AG10803 (cell line): ENCODE measurements at places on chromosomes 12 and 14.

GRCh38 chr12:50537538-50537919 is 32.7 kb downstream of the DIP2B start:
- peak; percentile 58 for DNase-seq

- no peak for DNase-seq
Observed at GRCh38 chr12:58860788-58861240, 59.5 kb downstream of the LRIG3 start.

- DNase-seq: peak; percentile 32
Observed at GRCh38 chr12:117189725-117190209, 503 bp downstream of the FBXO21 start.

DNA sequence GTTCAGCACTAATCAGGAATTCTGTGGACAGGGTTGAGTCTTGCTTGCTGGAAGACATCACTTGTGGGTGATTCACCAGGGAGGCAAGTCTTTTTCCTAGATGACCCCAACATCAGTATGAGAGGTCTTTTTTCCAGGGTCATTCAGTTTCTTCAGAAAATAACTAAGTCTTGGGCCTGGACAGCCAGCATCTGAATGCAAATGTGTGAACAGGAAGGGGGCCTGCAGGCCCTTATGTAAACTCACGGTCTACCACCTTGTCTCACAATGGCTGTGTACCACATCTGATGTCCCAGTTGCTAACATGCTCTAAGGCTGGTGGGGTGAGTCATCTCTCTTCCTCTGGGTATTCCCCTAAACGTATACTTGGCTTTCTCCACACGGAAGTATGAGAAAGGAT is 79.2 kb downstream of the HECTD4 start:
- peak; percentile 57 for DNase-seq

DNA sequence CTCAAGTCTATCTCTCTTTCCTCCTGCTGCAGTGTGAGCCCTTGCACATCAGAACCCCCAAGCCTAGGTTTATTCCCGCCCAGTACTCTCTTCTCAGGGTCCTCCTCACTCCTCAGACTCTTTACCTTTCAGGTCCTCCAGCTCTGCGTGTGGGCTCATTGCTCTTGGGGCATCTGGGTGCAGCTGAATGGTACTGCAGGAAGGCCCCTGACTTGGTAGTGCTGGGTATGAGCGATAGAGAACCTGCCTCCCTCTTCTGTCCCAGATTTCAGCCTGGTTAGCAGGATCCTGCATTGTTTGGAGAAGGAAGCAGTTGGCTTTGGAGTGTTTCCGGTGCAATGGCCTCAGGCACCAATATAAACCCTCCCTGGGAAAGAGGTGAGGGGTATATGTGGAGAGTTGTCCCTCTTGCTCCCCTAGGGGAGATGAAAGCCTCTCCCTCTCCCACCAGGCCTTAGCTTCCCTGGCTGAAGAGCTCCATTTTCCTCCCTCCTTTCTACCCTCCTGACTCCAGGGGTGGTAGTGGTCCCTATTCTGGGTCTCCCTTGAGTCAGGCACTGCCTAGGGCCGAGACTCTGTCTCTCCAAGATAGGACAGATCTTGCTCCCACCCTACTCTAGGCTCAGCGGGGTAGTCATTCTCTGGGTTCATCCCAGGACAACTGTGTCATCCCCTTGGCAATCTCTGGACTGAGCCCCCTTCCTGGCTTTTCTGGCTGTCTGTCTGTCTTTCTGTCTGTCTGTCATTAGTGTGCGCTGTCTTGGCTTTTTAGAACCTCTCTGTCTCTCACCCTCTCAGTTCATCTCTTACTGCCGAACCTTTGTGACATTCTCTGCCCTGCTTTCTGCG is 3.8 kb downstream of the LRP1 start:
- no peak for DNase-seq

GRCh38 chr12:125528281-125528680 is 463.0 kb downstream of the AACS start:
- DNase-seq: no peak

DNA sequence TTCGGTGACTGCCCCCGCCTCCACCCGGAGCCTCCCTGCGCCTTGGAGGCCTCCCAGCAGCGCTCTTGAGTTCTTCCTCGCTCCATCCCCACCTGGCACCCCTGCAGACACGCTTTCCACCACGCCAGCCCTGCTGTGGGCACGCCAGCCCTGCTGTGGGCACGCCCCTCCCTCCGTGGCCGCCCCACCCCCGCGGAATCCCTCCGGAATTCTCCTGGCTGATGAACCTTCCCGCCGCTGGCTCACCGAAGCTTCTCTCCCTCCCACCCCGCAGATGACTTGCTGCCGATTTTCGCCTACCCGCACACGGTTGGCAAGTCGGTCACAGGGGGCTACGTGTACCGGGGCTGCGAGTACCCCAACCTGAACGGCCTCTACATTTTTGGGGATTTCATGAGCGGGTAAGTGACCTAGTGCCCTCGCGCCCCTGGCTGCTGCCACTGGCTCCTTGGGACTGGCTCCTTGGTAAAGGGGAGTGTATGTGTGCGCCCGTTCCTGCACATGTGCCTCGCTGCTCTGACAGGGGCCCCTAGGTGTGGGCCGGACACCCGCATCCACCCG is 15.2 kb downstream of the HHIPL1 start:
- no peak for DNase-seq

DNA sequence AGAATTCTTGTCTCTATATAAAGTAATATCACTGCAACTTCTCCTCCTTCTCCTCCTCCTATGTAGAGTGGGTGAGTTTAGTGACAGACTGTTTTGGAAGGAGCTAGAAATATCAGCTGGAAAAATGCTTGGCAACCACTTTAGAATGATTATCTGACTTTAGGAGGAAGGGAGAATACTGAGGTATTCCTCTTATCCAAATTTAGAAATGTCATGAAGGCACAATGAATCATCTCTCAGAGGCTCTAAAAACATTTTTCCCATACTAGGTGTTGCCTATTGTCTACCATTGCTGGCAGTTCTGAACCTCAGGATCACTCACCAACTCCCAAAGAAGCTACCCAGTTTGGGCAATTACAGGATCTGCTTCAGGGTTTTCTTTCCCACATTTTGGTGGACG is 306.6 kb upstream of the ATP2B1 start:
- DNase-seq: peak; percentile 61

DNA sequence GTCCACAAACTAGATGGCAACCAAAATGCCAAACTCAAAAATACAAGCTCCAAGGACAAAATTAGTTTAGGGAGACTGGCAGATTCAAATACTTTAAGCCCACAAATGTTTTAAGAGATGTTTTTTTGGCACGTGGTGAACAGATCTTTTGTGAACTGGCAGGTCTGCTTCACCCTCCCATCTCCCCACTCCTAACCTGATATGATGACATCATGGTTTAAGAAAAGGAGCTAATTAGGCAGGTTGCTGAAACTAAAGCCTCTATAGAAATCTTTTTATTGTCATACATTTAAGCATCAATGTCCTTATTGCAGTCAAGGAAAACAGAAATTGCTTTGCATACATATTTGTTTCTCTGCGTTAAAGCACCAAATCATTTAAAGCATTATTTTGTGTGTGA is 5.8 kb downstream of the LRIG3 start:
- no peak for DNase-seq

DNA sequence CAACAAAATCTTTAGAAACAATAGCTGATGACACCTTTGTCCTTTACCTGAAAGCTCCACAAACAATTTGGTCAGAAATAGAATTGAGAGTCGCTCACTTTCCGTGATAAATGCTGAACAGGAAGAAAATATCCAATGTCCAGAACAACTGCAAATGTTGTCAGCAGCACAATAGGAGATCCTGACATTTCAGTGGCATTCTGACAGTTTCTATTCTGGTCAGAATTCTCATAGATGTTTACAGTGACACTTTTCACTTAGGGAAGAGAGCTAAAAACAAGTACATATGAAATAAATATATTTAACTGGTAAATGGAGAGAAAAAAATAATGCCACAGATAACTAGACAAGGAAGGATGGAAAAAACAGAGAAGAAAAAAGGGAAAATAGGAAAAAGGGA is 39.1 kb downstream of the MAGOHB start:
- no peak for DNase-seq

DNA sequence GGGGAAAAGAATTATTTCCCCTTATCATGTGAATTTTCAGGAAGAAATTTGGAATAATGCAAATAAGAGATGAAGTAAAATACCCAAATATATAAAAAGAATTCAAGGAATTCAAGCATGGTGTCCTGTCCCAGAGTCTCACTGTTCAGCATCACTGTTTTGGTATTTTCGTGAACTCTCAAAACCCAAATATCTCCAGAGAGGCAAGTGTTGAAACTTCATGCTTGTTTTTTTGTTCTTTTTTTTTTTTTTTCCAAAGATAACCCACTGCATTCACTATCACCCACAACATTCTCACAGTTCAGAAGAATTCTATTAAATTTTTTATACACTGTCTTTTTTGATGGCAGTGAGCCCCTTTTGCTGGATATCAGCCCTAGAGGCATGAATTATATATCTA is 354.9 kb downstream of the DIO2 start:
- peak; percentile 8 for DNase-seq

- DNase-seq: no peak
Observed at GRCh38 chr12:12784116-12784515, 1.3 kb upstream of the APOLD1 start.

GRCh38 chr12:89343127-89343526 is 9.2 kb downstream of the DUSP6 start:
- DNase-seq: peak; percentile 61

- DNase-seq: peak; percentile 58
Observed at GRCh38 chr12:15336768-15337553, 14.7 kb downstream of the PTPRO start.

DNA sequence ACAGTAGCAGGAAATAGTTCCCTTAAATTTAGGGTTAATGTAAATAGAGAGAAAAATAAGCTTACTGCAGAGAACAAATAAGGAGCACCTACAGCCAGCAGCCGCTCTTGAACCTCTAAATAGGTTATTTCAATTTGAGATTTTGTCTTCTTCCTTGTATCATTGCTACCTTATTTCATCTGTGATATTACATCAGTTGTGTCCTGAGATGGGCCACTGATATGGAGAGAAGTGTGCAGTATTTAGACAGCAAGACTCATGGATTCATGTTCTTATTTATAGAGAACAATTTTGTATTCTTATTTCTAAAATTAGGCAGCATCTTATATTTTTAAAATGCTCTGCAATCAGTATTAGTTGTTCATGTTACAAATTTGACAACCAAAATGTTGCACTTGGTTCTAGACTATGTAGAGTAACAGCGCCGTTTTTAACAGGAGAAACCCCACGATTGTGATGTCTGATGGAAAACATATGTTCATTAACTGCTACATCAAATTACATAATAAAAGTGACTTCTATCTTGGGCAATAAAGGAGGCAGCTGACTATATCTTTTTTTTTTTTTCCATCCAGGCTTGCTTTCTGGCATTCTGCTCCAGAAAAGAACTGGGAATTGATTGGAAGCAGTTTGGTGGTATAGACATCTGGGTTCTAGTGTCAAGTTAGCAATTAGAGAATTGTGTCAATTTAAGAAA is 117.9 kb downstream of the CAND1 start:
- DNase-seq: peak; percentile 44

DNA sequence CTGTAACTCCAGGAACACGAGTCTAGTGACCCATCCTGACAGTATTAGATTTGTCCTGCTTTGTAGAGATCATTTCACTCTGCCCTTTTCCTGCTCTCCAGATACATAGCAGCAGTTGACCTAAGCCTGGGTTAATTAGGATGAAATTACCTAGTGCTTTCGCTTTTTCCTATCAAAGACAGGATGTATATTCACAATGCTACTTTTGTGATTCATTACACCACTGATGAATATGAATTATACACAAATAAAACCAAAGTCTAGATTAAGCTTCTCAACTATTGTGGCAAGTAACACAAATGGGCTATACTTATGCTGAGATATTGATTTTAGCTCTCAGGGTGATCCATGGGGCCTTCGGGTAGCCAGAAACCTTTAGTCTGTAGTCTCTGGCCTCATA is 17.9 kb downstream of the CERS5 start:
- no peak for DNase-seq

DNA sequence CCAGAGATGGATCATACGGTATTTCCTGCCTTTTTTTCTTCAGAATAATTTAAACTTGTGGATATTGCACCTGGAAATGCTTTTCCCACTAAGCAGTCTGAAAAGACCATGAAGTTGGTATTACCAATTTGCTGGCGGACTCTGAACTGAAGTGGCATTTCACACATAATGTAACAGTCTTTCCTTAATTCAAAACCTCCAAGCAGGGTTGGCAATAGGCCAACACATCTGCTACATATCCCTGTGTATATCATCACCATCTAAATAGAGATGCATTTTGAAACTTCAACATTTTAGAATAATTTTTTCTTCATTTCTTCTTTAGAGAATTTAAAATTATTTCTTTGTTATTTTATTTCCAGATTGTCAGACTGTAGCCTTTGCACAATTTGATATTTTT is 100.5 kb downstream of the TSPAN8 start:
- DNase-seq: no peak

- DNase-seq: no peak
Observed at GRCh38 chr12:62899568-62900390, 35.2 kb downstream of the PPM1H start.

- DNase-seq: peak; percentile 6
Observed at GRCh38 chr12:64521833-64522232, 69.9 kb downstream of the TBK1 start.

- DNase-seq: no peak
Observed at GRCh38 chr12:24848941-24849477, 99.9 kb downstream of the BCAT1 start.

- peak; percentile 65 for DNase-seq
Observed at GRCh38 chr14:32087173-32087861, 10.2 kb downstream of the ARHGAP5 start.

GRCh38 chr12:57895389-57896114 is 45.8 kb upstream of the ATP23 start:
- DNase-seq: no peak

- DNase-seq: peak; percentile 53
Observed at GRCh38 chr12:47267571-47267970, 187.8 kb upstream of the AMIGO2 start.

GRCh38 chr14:100425429-100425827 is 102.3 kb downstream of the SLC25A47 start:
- no peak for DNase-seq

- DNase-seq: peak; percentile 37
Observed at GRCh38 chr12:127729381-127729780, 537.6 kb upstream of the TMEM132C start.

DNA sequence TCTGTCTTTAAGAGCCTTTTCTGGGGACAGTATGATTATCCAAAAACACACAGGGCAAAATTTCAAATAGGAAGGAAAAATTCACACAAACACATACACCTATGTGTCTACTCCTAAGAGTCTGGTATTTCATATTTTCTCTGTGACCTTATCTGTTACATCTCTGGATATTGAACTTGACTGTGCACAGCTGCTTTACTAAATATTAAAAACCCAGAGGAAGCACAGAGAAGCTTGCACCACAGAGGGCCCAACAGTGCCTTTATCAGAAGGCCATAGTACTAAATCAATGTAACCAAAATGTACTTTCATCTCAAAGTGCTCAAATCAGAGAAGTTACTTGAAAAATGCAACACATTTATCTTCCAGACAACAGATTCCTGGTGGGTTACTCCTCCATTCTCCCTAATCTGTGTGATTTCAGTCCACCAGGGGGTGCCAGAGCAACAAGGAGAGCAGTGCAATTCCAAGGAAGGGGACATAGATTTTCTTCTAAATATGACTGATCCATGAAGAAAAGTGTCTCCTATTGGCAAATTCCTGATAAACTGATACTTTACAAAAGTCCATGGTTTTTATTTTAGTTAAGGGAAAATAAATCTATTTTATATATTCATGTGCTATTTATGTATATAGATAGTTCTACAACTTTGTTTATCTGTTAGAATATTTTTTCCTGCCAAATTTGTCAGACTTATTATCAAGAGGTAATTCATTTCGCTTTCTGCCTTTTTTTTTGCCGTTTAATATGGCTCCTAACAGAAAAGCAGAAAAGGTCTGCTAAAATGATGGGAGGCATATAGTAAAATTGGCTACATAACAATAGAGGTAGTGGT is 617.6 kb downstream of the LRFN5 start:
- DNase-seq: peak; percentile 54

- DNase-seq: no peak
Observed at GRCh38 chr12:100263131-100263530, 3.7 kb downstream of the DEPDC4 start.
